ENCODE measurements at places on chromosomes 3 and 15.
A peak's percentile ranks its signal among the peaks of the same experiment; 100 is the strongest.

DNA sequence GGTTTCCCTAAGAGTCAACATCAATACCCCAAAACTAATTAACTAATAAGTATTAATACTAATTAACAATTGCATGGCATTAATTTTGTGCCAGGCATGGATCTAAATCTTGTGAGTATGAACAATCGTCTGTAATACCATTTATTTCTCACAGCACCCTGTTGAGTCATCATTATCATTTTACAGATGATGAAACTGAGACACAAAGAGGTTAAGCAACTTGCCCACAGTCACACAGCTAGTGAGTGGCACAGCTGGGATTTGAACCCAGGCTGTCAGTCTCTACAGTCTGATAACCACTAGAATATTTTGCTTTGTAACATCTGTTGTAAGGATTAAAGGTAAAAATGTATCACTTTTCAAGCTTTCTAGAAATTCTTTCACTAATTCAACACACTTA lies 423.4 kb upstream of the WNT5A start:
- DNase-seq: no peak

DNA sequence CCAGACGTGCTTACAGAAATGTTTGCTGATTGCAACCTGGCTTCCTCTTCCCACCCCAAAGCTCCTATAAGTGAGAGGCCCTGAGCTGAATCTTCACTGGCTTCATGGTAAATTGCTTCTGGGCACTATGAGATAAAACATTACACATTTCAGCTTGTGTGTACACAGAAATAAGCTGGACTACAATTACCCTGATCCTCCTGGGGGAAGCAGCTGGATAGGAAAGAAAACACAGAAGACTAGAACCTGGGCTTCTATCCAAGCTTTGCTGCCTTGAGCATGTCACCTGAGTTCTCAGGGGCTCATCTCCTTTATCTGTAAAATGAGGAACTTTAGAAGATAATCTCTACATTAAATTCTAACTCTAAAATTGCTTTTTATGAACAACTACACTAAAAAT lies 40.3 kb downstream of the THBS1 start:
- DNase-seq: no peak

GRCh38 chr3:174505266-174505665 lies 353.9 kb upstream of the NAALADL2 start:
- DNase-seq: no peak

GRCh38 chr15:38846346-38846745 lies 281.7 kb upstream of the RASGRP1 start:
- no peak for DNase-seq

DNA sequence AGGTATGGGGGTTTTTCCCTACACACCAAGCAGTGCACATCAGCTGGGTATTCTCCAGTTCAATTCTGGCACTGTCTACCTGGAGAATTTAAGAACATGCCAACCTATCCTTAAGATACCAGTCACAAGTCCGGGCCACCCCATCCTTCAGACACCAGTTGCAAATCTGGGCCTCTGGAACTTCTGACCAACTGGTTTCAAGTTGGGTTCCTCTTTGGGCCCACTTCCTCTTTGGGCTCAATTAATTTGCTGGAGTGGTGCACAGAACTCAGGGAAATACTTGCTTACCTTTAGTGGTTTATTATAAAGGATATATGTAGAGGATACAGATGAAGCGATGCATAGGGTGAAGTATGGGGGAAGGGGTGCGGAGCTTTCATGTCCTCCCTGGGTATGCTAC lies 25.3 kb downstream of the GLCE start:
- no peak for DNase-seq

DNA sequence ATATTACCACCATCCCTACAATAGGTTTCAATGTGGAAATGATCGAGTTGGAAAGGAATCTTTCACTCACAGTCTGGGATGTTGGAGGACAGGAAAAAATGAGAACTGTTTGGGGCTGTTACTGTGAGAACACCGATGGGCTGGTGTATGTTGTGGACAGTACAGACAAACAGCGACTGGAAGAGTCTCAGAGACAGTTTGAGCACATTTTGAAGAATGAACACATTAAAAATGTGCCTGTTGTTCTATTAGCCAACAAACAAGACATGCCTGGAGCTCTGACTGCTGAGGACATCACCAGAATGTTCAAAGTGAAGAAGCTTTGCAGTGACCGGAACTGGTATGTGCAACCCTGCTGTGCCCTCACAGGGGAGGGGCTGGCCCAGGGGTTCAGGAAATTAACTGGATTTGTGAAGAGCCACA lies 510 bp downstream of the ARL14 start:
- no peak for DNase-seq

DNA sequence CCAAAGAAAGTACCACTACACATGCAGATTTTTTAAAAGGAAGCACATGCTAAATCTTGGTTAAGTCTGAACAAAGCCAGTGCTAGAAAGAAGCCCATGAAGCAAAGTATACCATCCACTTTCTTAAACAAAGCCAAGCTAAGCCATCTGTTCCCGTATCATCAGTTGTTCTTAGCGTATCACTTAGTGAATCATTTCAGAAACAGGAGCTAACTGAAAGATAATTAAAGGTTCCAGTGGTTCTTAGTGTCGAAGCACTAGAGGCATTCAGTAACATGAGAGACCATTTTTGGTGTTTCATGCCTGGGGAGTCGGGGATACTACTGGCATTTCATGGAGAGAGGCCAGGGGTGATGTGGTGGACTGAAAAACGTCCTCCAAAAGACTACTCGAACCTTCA lies 12.8 kb downstream of the UBXN7 start:
- DNase-seq: no peak

GRCh38 chr3:156307704-156308103 lies 187.3 kb downstream of the KCNAB1 start:
- no peak for DNase-seq

DNA sequence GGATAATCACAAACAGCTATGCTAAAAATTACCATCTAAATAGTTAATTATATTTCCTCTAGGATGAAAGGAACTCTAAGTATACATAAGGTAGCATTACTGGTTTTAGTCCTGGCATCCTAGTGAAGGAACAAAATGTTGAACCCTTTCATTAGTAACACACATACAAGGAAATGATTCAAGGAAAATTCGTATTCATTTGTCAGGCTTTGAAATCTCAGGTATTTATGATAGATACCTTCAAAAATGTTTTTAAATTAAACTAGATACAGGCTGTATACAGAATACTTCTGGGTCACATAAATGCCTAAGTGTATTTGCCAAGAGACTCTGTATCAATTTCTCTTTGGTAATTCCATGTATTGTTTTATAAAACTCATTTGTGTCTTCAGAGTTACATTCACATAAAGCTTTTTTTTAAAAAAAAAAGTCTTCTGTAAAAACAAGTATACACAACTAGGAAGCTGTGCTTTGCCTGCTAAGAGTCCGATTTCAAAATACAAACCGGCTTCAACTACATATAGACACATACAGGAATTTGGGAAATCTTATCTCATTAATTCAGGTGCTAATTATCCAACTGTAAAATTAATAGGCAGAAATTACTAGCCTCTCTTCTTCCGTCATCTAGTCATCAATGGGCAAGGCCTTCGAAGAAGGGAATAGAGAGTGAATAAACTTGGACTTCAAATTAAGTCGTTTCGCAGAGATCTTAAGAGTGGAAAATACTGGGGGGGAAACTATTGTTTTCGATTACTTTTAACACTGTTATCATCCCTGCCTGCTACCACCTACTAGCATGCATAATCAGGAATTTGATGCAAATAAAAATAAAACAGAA lies 1.3 kb downstream of the SECISBP2L start:
- DNase-seq: peak; percentile 10

GRCh38 chr15:52263563-52264282 lies 31.9 kb downstream of the MYO5C start:
- no peak for DNase-seq

GRCh38 chr3:44159696-44160300 lies 81.9 kb upstream of the TOPAZ1 start:
- DNase-seq: no peak

DNA sequence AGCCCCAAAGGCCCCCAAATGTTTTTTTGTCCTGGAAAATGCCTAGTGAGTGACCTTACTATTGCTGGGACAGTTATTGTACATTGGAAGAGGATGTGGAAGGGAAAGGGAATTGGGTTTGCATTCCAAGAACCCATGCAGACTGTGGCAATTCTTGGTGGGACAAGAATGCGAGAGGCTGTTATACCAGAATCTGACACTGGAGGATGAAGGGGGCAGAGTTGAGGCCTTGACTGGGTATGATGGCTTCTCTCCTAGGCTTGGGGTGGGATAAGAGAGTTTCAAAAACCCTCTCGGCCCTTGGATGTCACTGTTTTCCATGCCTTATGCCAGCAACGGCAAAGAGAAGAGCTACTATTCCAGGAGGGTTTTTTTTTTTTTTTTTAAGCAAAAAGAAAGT lies 25.3 kb downstream of the IL16 start:
- DNase-seq: no peak

GRCh38 chr15:65372787-65373067 lies 5.1 kb downstream of the IGDCC3 start:
- DNase-seq: no peak

DNA sequence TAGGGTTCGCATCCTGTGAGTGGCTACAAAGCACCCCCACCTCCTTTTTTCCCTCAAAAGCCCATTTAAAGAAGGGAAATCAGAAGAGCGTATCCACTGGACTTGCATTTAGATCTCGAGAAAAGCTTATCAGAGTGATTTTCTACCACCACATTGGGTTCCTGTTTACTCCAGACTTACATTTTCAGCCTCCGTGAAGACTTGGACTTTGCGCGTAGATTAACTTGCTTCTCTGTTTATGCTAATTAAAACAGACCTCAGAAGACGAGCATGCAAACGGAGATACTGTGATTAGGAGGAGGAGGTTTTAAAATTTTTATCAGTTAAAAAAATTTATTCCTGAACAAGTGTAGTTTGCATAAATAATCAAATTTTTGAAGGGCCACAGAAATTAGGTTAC lies 115.7 kb downstream of the AKAP13 start:
- DNase-seq: no peak

GRCh38 chr3:156161172-156161571 lies 40.8 kb downstream of the KCNAB1 start:
- no peak for DNase-seq

GRCh38 chr15:38129531-38130204 lies 123.0 kb upstream of the SPRED1 start:
- peak; percentile 59 for DNase-seq

DNA sequence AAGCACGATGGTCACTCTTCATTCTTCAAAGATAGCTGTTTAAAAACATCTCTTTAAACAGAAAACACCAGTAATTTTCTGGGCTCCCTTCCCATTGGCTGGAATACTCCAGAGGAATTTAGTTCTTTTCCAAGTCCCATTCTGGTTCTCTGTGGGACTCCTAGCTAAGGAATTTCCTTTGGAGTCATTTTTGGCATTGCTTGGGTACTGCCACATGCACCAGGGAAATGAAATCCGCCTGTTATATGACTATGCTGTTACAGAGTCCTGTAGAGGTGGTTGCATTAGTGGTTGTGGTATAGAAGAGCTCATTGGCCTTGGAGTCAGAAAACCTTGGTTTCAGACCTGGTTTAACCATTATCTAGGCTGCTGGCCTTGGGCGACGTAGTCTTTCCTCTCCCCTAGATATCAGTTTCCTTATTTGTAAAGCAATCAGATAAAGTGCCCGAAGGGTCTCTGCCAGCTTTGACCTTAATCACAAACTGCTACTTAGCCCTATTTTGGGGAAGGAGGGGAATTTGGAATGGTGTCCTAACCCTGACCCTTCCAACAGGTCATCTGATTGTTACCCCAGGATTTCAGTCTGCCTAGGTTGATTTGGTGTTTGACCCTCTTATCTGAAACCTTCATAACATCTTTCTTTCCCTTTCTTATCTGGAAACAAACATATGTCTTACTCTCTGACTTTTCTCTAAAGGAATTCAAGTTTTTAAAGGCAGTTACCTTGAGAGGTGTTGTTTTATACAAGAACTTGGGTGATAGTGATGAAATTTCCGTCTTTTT lies 13.4 kb downstream of the RTP1 start:
- DNase-seq: no peak

DNA sequence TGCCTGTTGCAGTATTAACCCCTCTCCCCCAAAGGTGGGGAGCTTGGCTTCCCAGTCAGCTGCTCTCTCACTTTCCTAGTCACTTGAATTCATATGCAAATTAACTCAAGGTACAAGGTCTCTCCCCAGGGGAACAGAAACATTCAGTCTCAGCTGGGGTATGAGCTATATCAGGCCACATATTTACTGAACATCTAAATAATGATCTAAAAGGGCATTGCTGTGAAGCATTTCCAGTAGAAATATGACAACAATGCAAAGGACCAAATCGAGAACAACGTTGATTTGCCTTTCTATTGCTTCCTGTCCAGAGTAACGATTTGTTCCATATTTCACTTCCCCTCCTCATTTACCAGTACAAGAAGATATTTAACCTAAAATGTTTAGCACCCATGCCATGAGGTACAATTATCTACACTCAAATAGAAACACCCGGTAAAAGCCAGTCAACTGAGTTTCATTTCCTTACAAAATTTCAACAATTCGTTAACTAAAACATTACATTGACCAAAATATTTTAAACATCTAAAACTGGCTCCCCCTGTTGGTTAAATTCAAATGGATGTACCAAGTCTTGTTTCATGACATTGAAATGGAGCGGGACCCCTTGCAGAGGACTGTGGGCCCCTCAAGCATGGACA lies 36.5 kb upstream of the KLHL6 start:
- peak; percentile 59 for DNase-seq

- DNase-seq: no peak
Measured at GRCh38 chr3:159091936-159092335, 290.1 kb downstream of the MFSD1 start.

- no peak for DNase-seq
Measured at GRCh38 chr15:67413770-67414390, 107.1 kb upstream of the C15orf61 start.

- DNase-seq: no peak
Measured at GRCh38 chr3:157240408-157240807, 80.5 kb upstream of the CCNL1 start.

DNA sequence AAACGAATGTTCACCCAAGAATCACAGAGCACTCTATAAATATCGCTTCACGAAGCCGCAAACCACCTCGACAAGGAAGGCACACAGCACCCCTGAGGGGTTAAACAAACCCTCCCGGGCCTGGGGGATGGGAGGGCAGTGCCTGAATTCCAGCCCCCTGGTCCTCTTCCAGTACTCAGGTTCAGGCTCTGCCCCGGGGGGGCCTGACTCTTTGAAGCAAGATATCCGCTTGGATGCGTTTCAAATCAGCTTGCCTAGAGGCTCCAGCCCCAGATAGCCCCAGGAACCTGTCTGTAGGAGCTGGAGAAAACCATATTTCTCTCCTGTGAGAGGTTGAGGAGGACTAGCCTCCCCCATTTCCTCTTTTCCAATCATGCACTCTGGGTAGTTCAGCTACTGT lies 194.7 kb downstream of the WNT5A start:
- DNase-seq: no peak

DNA sequence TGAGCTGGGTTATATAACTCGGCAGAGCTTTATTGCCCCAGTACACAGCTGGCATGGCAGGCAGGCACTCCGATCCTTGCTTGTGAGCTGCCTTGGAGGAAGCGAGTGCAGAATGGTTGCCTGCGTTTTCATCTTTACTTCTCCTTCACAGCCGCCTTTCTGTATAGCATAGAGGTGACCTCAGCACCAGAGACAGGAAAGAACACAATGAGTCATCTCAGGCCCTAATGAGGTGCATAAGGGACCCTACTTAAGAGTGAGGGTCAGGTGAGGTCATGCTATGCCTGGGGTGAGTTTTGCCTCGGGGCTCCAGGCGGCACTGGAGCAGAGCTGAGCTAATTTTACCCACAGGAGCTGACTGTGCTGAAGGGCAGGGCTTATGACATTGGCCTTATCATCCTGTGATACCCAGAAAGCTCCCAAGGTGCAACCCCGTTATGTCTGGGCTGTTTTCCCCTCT lies 43.5 kb downstream of the LPP start:
- DNase-seq: no peak

GRCh38 chr3:180828723-180829408 lies 83.6 kb upstream of the FXR1 start:
- no peak for DNase-seq

Data from RPMI8226 (cell line).